COR-L47 (cell line): ENCODE measurements at places on chromosomes 5 and 9.

DNA sequence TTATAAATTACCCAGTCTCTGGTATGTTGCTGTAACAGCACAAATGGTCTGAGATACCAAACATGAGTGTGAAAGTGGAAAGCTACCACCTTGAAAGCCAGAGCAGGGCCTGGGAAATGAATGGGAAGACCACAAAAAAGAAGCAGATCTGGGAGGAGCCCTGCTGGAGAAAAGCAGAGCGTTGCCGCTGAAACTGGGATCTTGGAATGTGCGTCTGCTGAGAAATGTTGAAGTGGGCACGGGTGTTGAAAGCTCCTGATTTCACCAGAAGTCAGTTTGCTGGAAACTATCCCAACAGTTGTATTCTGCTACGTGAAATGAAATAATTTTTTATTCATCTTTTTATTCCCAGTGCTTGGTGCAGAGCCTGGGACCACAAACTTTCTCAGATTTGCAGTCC, 40.0 kb downstream of the NUDT12 start:
- DNase-seq: no peak

- DNase-seq: no peak
Measured at GRCh38 chr5:51860532-51861018, 477.3 kb downstream of the ISL1 start.

DNA sequence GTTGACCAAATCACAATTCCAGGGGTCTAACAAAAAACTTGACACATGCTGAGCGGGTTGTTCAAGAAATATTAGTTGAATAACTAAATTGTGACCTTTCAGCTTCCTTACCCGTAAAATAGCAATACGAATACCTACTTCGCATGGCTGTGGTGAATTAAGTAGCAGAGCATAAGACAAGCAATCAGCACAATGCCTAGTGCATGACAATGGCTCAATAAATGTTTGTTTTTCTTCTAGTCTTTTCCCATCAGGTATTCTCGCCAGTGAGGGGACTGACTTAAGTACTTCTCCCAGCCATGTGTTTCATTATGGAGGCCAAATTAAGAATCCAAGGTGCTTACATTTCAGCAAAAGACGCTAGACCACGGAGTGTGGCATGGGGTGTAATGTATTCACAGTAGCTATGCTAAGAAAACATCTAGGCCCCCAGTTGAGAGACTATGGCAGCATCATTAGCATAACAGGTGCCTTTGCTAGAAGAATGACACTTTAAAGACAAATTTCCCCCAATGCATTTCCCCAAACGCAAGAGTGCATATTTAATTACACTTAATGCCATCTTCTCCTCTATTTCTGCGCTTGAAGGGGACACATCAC, 145.9 kb downstream of the ASTN2 start:
- DNase-seq: peak; percentile 28

DNA sequence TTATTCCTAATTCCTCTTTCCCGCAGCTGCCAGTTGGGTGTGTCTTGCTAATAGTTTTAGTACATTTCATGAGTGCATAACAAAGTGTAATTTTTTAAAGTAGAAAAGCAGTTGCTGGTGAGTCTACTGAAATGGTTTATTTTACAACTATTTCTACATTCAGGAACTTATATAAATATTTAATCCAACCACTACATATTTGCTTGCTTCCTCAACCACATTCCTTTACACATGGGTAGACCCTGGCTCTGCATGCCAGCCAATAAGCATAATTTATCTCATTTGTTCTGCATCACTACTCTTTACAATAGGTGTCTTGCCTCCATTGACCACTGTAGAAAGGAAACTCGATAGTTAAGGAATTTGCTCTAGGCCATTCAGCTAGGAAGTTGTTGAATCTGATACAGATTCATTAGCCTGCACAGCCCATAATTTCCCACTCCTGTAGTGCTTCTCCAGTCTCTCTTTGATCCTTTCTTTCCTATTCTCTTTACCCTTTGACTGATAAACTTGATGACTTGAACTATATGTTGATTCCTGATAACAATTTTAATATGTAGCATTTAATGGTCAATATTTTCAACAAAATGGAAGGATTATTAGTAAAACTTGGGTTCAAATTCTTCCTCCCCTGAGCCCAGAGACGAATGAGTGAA, 342.5 kb upstream of the ACTBL2 start:
- no peak for DNase-seq

DNA sequence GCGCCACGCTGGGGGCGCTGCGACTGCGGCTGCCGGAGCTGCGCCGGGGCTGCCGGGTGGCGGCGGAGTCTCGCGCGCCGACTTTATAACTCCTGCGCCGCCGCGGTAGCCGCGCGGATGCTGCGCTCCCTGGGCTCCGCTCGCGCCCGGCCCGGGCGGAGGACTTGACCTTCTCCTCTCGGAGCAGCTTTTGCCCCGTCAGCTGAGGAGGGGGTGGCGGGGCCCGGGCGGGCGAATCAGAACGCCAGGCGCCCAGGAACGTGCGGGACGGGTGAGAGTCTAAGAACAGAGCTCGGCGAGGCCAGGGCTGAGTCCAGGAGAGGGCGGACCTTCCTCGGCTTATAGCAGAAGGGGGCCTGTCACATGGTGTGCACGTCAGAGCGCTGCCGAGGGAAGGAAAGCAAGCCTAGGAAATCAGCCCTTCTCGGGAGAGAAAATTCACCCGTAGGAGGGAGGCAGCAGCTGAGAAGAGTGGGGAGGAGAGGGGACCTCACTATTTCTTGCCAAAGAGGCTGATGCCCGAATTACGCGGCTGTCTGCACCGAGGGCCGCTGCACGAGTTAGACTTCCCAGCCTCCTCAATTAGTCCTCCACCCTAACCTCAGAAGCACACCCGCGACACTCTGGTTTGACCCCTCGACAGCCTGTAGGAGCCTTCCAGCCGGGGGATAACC, at the start of gene FOXD1:
FOXD1 (minus strand) TSS at position 315 of the 674 bp plus-strand sequence. CDS start 415 bp downstream, outside the sequence.
- DNase-seq: peak; percentile 81

DNA sequence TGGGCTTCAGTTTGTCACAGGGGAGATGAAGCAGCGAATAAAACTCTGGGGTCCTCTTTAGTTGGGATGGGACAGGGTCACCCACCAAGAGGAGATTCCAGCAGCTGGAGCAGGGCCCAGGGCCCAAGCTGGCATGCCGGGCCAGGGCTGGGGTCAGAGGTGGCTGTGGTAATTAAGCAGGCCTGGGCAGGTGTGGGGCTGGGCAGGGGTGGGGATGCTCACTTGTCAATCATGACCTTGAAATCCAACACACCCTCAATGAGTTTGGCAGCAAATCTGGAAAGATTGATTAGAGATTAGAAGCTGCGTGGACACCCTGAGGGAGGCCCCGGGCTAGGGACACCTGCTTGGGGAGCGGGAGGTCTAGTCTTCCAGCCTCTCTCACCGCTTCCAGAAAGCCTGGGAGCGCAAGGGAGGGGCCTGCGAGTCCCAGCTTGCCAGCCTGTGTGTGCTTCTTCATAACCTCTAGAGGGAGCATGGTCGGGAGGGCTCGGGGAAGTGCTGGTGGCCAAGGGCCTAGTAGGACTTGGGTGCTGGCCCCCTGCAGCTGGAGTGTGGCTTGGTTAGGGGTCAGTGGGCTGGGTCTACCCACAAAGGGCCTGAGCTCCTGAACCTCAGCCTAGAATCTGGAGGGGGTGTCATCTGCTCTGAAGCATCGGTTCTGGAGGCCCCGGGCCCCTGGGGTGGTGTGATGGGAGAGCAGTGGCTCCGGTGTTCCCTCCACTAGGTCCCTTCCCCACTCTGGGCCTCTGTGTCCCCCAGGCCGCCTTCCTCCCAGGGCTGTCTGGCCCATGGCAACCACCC, 7.6 kb downstream of the CRAT start:
- DNase-seq: peak; percentile 51

DNA sequence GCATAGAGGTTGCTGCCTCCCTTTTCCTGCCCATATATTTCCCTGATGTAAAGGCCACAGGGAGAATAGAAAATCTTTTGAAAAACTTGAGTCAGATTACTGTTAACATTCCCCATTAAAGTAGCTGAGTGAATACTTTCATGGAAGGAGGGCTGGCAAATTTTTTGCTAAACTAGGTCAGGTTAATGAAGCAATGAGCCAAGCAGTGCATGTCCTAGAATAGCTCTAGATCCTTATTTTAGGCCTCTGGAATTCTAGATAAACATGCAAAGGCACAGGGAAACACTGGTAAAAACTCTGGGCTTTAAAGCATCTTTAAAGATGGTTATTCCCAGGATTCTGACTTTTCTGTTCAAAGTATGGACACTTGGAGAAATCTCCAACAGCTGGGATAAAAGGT, 27.9 kb downstream of the TTC1 start:
- no peak for DNase-seq

- no peak for DNase-seq
Measured at GRCh38 chr5:149759986-149760853, 30.1 kb downstream of the PPARGC1B start.

DNA sequence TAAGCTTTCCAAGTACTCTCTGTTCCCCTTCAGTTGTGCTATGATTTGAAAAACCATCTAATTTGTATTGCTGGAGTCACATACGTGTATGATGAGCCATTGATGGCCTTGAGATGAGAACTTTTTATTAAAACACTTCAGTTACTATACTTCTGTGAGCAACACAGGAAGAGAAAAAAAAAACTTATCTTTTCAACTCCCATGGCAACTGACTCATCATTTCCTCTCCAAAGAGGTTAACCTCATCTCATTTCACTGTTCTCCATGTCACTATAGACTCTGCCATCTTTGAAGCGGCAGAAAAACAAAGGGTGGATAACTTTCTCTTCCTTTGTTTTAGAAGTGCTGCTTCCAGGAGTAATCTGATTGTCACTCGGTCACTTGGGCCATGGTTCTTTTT, 104.3 kb upstream of the PCSK1 start:
- DNase-seq: no peak

GRCh38 chr5:82050955-82051354, 79.1 kb downstream of the ATG10 start:
- no peak for DNase-seq

DNA sequence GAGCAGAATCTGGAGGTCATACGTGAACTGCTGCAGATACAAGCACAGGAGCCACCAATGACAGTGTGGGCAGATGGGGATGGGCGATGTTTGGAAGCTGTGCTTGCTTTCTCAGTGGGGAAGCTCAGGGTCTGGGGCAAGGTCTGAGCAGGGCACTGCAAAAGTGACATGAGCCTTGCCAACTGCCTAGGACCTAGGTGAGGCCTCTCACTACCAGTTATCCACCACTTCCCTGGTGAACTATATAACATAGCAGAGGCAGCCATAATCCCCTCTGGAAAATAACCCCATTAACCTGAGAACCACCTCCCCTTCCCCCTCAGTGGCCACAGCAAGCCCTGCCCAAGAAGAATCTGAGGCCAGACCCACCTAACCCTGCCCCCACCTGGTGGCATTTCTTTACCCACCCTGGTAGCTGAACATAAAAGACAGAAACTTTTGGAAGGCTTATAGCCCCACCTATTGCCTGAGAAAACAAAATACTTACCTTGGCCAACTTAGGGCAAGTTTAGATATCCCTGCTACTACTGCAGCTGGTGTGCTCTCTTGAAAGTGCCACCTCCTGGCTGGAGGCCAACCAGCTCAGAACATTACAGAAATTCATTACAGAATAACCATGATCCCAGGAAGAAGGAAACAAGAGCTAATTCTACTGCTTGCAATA, 18.8 kb upstream of the SPEF2 start:
- no peak for DNase-seq

- DNase-seq: no peak
Measured at GRCh38 chr9:105385381-105385985, 62.4 kb upstream of the FSD1L start.

GRCh38 chr9:100601216-100601615, 23.3 kb downstream of the CAVIN4 start:
- peak; percentile 80 for DNase-seq

DNA sequence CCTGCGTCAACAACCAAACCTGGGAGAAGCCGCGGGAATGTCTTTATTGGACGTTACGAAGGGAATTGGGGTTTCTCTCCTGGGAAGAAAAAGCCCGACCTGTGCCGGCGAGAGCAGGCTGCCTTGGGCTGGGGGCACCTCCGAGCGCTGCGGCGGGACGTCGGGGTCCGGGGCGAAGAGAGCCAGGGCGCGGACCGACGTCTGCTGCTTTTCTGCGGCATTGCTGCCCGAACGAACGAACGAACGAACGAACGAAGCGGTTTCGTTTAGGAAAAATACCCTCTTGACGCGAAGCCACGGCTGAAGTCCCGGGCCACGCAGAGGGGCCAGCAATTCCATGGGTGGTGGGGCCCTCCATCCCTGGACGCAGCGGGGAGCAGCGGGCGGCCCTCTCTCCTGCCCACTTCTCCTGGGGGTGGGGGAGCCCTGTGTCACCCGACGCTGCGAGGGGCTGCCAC, 4.8 kb upstream of the PITX1 start:
- no peak for DNase-seq

- DNase-seq: no peak
Measured at GRCh38 chr5:177366528-177367322, 9.0 kb downstream of the RGS14 start.

DNA sequence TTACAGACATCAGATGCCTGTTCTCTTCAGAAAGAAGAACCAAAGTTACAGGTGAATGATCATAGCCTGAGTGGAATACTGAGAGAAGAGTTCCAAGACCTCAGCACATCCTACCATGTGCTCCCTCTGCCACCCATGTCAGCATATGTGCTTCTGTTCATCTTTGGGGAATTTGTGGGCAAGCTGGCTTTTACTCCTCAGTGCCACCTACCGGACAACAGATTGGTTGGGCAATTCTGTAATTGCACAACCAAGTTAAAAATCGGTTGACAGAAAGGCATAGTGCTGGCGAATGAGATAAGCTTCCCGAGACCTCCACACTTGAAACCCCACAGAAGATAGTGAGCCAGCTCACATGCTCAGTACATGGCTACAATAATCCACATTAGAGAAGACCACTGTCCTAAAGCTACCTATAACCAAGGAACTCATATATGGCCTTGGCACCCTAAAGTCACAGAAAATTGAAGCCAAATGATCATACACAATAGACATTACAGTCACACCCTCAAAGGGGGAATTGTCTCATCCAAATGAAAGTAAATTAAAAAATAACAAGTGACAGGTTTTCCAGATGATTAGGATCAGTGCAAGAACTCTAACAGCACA, 1238.0 kb upstream of the NUDT12 start:
- no peak for DNase-seq

DNA sequence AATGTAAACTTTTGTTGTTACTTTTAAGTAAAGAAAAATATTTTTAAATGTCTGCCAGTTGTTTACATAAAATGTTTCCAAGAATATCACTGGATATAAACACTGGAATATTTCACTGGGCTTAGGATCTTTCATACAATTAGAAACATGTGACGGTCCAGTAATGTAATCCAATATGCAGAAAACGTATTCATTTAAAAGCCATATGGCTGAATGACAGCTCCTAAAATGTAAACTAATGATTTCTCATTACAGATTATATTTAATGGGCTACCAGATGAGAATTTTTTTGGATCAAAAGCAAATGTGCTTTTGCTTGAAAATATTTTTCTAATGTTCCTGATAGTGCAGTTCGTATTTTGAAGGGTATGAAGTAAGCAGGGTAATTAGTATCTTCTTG, 124.3 kb downstream of the TTC39B start:
- DNase-seq: no peak

GRCh38 chr9:6552498-6553121, 92.9 kb downstream of the GLDC start:
- no peak for DNase-seq

- no peak for DNase-seq
Measured at GRCh38 chr5:153565822-153566221, 75.4 kb downstream of the GRIA1 start.
